ENCODE measurements at places on chromosomes 7 and 10.

DNA sequence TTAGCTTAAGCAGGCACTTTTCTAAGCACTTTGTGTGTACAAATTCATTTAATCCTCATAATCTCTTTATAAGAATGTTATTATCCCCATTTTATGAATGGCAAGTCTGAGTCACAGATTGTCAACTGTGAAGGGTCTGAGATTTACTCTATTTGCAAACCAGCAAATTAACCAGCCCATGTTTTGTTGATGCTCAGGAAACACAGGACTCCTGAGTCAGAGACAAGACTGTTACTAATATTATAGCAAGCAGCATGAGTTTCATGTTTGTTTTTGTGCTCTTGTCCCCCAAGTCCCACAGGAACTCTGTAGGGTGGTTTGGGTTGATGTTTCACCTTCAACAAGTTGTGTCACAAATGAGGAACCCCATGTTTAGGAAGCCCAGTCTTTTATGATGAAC, 182.0 kb upstream of the PPP1R3A start:
- no peak for DNase-seq

GRCh38 chr7:25861601-25862260, 290.3 kb upstream of the NFE2L3 start:
- no peak for DNase-seq

- DNase-seq = no peak
These were observed 47.9 kb downstream of the ESYT2 start for GRCh38 chr7:158781217-158781973.

DNA sequence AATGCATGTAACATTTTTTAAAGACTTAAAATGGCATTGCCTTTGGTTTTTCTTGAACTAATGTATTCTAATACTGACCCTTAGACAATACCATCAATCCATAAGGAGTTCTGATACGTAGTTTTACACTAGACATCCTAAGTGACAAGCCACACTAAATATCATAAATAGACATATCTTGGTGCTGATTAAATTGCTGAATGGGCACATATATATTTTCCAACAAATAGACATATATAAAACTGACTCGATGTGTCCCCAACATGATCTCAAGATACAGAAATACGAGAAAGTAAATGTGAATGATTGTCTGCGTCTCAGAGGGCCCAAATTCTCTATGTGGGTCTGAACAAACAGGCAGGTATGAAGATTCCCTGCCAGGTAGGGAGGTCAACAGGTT, 99.8 kb downstream of the NEBL start:
- DNase-seq = no peak

GRCh38 chr7:15490291-15490690, 71.5 kb downstream of the AGMO start:
- no peak for DNase-seq

GRCh38 chr10:14936584-14936983, 17.3 kb downstream of the DCLRE1C start:
- no peak for DNase-seq

DNA sequence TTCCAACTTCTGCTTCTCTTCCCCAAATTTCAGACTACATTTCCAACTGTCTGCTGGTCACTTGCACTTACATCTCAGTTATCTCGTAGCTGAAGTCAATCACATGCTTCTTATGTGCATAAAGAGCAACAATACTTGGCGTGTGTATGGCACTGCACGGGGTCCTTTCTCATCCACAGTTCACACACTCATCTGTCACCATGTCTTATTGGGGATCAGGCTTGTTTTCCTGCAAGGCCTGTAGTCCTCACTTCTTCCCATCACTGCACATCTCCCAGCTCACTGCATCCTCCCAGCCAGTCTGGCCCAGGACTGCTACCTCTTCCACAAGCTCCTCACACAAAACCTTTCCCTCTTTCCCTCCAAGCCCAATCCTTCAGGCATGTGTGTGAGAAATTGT, 35.3 kb downstream of the NUDCD3 start:
- DNase-seq = no peak

- DNase-seq = no peak
These were observed 101.0 kb downstream of the AOAH start for GRCh38 chr7:36623247-36623646.

DNA sequence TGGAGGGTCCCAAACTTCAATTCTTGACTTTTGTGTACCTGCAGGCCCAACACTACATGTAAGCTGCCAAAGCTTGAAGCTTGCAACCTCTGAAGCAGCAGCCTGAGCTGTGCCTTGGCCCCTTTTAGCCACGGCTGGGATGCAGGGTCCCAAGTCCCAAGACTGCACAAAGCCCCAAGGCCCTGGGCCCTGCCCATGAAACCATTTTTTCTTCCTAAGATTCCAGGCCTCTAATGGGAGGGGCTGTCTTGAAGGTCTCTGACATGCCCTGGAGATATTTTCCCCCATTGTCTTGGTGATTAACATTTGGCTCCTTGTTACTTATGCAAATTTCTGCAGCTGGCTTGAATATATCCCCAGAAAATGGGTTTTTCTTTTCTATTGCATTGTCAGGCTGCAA, 52.7 kb downstream of the MTURN start:
- DNase-seq = no peak

- DNase-seq = no peak
These were observed 319.7 kb upstream of the POM121L12 start for GRCh38 chr7:52715701-52716100.

GRCh38 chr7:90326500-90326899, 5.4 kb upstream of the FAM237B start:
- no peak for DNase-seq

GRCh38 chr7:36939816-36940215, 215.5 kb upstream of the AOAH start:
- no peak for DNase-seq

DNA sequence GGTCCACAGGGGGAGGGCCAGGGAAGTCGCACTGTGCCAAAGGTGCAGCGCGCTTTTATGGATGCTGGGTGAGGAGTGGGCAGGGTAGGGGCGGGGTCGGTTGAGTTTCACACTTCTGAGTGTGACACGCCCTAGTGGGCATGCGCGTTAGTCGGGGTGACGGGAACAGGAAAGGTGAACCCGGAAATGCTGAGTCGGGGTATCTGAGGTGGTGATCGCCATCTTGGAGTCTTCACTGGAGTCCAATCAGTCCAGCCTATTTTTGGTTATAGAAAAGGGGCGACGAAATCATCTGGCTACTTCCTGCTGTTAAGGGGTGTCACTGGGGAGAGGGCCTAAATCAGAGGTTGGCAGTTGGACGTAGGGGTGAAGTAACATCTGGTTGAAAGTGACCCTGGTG, 40.8 kb downstream of the ZNF138 start:
- no peak for DNase-seq

DNA sequence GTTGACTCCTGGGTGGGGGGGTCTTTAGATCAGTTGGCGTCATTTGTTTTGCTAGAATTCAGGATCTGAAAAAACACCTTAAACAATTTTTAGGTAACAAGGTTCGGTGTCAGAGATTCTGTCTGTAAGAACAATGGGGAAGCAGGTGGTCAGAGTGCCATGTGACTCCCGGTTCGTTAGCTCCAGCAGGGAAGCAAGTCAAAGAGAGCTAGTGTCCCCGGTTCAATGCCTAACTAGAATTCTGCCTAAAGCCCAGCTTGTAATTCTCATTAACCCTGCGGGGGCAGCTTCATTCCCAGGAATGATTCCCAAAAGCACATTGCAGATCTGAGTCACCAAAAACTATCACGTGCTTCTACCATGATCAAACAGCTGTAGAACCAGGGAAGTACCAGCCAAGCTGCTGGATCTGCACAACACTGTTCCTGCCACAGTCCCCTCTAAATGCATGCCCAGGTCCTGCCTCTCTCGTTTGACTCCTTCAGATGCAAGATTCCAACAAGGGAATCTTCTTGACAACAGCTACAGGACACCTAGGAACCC, 664.3 kb upstream of the CELF2 start:
- DNase-seq = no peak

- DNase-seq = no peak
These were observed 1.8 kb downstream of the ARMC10 start for GRCh38 chr7:103076764-103077163.

Measured in NCI-H187 treated with DMSO at 0.1 percent for 48 hours (cell line).